ENCODE measurements at places on chromosomes 2 and 18.

GRCh38 chr2:60002183-60002867 is 551.1 kb downstream of the BCL11A start:
- DNase-seq, result no peak

DNA sequence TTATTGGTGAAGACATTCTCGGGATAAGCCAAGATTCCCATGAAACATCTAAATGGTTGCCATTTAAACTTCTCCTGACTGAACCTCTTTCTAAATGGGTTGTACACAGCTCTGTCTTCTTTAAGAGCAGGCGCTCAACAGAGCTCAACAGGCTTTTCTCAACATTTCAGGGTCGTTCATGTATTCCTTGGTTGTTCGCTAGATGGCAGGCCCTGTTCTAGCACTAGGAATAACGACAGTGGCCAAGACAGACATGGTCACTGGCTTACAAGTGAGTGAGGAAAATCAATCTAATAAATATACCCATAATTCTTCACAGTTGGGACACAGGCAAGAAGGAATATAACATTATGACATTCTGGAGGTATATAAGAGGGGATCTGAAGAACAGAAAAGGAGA is 154.5 kb downstream of the SMAD2 start:
- no peak for DNase-seq

- DNase-seq, result no peak
Measured at GRCh38 chr2:207725873-207726578, 14.6 kb downstream of the CCNYL1 start.

DNA sequence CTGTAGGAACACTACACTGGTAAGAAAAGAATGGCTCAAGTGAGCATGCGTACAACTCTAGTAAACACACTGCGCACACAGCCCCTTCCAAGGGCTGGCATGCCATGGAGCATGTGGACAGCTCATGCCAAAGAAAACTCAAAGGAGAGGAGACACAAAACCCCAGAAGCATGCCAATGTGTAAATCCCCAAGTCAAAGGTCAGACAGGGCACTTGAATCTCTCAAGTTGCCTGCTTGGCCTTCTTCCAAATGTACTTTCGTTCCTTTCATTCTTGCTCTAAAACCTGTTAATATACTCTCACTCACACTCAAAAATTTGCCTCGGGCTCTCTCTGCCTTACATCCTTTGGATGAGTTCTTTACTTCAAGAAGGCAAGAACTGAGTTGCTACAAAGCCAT is 365.3 kb downstream of the NBAS start:
- DNase-seq, result no peak

DNA sequence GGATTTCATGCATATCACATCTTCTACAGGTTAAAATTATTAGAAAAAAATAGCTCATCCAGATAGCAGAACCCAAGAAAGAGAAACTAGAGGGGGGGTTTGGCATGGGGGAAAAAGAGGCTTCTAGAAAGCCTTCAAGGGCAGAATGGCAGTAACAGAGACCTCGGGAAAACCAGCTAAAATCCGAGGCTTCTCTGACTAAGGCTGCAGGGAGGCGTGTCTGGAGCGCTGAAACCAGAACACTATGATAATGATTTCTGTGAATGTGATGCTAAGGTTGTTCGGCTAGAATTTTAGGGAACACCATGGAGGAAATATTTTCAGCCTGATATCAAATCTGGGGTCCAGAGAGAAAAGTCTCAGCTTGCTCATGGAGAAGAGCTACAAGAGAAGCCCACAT is 73.0 kb downstream of the ATP8B1 start:
- no peak for DNase-seq
